ENCODE measurements at places on chromosomes 12 and 14. TPM values are rescaled to one million over a fixed set of nuclear protein-coding genes. Genes with fewer than 3 reads are reported as not detected.

Gene LRIG3
- 41.5 TPM for total RNA-seq

Gene KRT73
- not detected for total RNA-seq

Gene GDF3
- total RNA-seq = not detected

Gene RNASE1
- total RNA-seq = not detected

Gene PRR4
- 7.7 TPM for total RNA-seq

Gene RGS6
- not detected for total RNA-seq
